ENCODE measurements at places on chromosomes 2 and 18.

- DNase-seq: no peak
Measured at GRCh38 chr2:237149425-237149824, 63.7 kb downstream of the COPS8 start.

GRCh38 chr2:69936906-69937305 is 22.0 kb downstream of the MXD1 start:
- no peak for DNase-seq

- DNase-seq: no peak
Measured at GRCh38 chr18:13688191-13689136, 37.9 kb downstream of the FAM210A start.

- no peak for DNase-seq
Measured at GRCh38 chr2:12694990-12695774, 21.6 kb upstream of the TRIB2 start.

DNA sequence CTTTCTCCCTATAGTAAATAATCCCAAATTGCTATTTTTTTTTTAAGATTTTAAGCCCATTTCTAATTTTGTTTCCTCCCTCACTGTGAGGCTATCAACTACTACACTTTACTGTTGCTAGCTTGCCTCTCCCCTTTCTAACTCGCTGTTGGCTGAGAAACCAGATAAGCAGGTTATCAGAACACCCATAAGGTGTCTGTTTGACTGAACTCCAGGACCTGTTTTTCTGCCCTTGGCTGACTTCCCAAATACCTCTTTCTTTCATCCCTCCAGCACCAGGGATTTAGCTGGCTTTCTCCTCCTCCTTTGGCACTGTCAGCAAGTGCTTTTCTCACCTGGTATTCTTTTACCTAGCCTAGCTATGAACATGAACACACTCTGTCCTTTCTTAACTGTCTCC is 11.1 kb downstream of the TRAK2 start:
- DNase-seq: no peak

DNA sequence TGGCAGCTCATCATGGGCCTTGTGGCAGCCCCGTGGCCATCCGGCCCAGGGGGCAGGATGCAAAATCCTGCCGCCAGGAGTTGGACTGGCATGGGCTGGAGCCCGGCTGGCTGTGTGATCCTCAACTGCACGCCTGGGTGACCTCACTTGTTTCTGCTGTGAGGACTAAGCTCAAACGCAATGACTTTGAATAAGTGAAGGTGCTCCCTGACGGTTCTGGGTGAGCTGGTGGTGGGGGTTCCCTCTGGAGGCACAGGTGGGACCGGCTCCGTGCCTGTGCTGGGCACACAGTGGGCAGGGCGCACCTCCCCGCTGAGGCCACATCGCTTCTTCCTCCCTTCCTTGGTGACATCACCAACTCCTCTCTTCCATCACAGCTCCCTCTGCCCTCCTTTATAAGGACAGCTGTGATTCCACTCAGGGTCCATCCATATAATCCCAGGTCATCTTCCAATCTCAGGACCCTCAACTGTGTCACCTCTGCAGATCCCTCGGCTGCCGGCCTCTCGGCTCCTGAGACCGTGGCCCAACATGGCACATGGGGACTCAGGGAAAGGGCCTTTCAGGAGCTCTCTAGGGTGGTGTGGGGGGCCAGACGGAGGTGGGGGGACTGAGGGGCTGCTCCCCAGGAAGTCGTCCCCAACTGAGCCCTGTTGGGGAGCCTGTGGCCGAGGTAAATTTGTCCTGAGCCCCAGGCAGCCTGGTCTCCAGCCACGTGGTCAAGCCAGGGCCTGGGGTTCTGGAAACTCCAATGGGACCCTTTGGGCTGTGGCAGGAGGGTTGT is 75.5 kb upstream of the ODC1 start:
- DNase-seq: no peak

DNA sequence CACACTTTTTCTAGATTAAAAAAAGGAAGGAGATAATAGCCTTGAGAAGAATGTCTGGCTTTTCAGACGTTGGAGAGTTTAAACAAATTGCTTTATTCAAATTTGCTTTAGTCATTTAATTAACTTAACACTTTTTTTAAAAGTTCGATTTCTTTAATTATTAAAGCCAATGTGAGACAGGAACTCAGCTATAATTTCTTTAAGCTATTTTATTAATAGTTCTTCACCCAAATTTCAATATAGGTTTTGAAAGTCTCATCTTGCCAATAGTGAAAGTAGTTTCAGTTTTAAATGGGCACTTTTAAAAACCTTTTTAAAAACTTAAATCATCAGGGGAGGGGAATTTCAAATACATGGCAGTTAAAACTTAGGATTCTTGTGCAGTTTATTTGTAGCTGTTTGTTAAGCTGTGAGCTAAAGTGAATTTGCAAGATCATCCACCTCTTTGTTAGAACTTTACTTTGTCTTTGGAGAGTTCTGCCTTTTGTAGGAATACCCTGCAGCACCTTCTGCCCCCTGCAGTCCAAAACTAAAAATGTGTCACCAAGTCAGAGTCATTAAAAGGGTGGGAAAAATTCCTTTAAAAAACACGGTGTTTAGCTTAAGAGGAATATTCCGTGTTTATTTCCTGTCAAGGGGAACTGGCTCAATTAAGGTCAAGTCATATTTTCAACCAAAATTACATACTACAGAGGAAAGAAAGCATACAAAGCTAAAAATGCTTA is 4.6 kb downstream of the TGIF1 start:
- peak; percentile 68 for DNase-seq

- peak; percentile 26 for DNase-seq
Measured at GRCh38 chr2:62038975-62039771, 133.7 kb downstream of the COMMD1 start.

- DNase-seq: no peak
Measured at GRCh38 chr2:85768713-85769112, 14.9 kb downstream of the ATOH8 start.

GRCh38 chr2:188916736-188917135 is 57.4 kb upstream of the COL3A1 start:
- no peak for DNase-seq

DNA sequence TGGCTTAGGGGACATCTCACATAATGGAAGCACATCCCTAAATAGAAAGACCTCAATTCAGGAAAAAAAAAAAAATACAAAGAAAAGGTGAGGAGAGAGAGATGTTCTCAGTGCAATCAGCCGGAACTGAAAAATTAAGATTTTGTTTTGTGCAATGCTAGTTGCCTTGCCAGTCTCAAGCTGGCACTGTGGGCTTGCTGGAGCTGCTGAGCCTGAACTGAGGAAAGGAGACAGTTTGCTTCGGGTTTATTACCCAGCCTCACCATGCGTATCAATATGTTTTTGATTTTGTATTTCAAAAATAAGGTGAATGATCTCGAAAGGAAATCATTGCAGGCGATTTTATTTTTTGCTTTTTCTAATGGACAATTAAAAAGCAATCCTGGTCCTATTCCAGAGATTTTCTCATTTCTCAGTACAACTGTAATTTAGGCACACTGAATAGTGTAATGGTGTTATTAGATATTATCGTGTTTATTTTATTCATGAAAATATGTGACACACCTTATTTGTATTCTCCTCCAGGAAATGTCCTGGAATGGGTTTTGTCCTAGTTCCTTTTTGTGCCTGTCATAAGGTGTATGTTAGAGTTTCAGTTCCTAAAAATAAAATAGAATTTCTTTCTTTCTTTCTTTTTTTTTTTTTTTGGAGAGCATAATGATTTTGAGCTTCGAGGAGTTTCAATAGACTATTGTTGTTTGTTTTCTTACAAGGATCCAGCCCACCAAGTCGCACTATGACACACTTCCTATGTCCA is 72.8 kb upstream of the ZEB2 start:
- DNase-seq: no peak

DNA sequence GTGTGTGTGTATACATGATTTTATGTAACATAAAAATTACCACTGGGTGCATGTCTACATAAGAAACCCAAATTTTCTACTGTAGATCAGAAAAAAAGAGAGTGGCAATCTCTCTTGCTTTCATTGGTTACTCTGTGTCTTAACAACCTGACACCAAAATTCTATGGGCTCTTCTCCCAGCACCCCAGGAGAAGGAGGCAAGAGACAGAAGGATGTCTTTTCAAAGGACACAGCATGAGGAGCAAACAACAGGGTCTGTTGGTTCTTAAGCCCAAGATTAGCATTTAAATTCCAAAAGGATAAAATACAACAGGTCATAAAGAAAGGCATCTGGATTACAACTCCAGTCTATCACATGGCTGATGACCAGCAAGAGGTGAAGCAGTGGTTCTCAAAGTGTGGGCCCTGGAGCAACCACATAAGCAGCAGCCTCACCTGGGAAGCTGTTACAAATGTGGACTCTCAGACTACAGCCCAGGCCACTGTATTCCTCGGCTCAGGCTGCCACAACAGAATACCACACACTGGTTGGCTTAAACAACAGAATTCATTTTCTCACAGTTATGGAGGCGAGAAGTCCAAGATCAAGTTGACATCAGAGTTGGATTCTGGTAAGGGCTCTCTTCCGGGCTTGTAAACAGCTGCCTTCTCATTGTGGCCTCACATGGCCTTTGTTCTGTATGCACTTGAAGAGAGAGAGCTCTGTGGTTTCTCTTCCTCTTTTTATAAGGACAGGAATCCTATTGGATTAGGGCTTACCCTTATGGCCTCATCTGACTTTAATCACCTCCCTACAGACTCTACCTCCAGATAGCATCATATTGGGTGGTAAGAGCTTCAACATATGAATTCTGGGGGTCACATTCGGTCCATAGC is 79.8 kb upstream of the RNF152 start:
- DNase-seq: no peak

- no peak for DNase-seq
Measured at GRCh38 chr2:176743671-176744070, 468.9 kb upstream of the HNRNPA3 start.

DNA sequence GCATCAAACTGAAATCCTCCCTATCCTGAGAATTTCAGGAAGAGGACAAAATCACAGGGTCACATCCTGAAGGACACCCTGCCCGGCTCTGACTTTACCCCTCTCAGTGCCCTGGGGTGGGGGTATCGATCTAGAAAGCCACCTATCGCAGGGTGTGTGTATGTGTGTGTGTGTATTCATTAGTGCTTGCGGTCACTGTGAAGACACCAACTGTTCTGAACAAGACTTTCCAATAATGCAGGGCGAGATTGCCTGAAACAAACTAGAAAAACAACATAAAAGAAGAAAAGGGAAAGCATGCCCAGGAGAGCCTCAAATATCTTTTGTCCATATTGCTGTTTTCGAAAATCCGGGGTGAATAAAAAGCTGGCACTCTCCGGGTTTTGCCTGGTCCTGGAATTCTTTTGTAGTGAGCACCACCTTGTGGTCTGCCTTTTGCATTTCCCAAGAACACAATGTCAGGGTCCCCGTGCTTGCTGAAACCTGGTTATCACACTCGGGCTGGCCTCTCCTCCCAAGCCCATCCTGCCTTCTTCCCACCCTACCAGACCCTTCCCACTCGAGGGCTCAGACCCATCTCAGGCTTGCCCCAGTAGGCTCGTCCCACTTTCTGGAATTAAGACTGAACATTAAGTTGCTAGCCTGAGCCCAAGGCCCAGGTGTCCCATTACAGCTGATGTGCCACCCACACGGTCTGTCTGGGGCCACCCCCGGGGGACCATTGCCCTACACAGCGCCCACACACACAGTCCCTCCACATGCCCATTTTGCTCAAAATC is 25.0 kb upstream of the COPS8 start:
- peak; percentile 30 for DNase-seq

- no peak for DNase-seq
Measured at GRCh38 chr2:101371636-101372035, 15.7 kb downstream of the CREG2 start.

All from CD4-positive, alpha-beta T cell treated with Interleukin-10 for 1 hour (primary cell).